Fibroblast of upper back skin (primary cell): ENCODE measurements at places on chromosomes 12 and 14.

DNA sequence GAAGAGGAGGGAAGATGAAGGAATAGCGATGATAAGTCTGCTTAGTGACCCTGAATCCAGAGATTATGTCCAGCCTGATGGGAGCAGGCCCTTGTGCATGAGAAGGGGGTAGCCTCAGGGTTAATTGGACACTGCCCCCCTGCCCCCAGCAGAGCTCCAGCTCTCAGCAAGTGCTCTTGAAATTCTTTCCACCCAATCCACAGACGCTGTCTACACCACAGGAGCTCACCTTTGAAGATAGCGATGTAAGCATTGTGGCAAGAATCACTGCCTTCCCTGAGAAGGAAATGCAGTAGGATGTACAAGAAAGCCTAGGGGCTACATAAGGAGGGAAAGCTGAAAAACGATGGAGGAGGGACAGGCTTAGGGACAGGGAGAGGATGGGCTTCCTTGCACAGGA is 39.4 kb downstream of the CRACR2A start:
- DNase-seq, result no peak

GRCh38 chr12:104669089-104669721 is 212.5 kb downstream of the CHST11 start:
- DNase-seq, result no peak

GRCh38 chr12:65171870-65172269 is 2.5 kb downstream of the LEMD3 start:
- no peak for DNase-seq

GRCh38 chr14:41586237-41586636 is 20.4 kb upstream of the LRFN5 start:
- DNase-seq, result no peak

- no peak for DNase-seq
Measured at GRCh38 chr14:72332871-72333270, 400.6 kb downstream of the RGS6 start.

DNA sequence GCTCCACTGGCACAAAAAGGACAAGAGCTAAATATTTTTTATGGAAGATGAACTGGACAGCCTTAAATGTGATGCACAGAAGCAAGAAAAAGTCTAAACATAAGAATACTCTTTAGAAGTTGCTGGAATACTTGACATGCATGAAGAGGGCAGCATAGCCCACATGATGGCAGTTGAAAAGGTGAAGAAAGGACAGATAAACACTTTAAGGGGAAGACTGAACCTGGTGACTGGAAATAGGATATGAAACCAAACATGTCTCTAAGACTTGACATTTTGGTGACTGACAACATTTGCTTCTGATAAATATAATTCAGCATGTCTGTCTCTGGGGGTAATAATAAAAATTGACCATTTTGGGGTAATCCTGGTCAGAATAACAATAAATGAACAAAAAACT is 273.1 kb downstream of the CCDC91 start:
- DNase-seq, result no peak

- DNase-seq, result no peak
Measured at GRCh38 chr12:121669521-121669900, at the start of gene MORN3. TSS of gene MORN3 (minus strand) at chr12:121669654. CDS start at chr12:121669483, 171 bp downstream.

DNA sequence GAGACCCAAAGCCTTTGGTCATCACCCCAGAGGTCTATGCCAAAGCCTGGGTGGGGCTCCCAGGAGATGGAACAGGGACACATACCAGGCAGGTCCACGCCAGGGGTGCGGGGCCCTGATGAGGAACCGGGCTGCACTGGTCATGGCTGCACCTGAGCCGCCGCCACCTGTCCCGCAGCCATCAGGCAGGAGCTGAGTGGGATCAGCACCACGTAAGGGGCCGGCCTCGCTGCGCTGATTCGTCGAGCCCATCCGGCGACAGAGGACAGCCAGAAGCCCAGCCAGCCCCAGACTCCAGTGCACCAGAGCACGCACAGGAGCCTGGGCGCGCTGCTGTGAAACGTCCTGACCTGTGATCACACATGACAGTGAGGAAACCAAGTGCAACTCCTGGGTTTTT is 15.9 kb downstream of the DEGS2 start:
- DNase-seq, result no peak

- DNase-seq, result peak; percentile 9
Measured at GRCh38 chr14:93764211-93764659, 24.1 kb downstream of the PRIMA1 start.

DNA sequence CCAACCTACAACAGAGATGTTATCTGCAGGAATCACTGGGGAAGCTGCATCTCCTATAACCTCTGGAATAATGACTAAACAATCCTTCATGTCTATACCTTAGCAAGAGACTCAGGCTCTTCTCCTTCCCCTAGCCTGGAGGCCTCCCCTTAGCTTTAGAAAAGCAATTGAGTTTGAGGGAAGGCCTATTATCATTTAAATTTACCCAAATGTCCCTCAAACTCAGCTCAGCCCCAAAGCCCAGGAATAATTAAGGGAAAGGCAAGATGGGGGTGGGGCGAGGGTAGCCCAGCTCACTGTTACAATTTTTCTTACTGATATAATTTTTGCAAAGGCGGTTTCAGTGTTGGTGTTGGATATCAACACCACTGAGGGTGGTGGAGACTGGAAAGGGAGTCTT is 151.4 kb upstream of the EEA1 start:
- DNase-seq, result no peak
